ENCODE measurements at places on chromosomes 4 and X. TPM values are rescaled to one million over a fixed set of nuclear protein-coding genes. Genes with fewer than 3 reads are reported as not detected.
A peak's percentile ranks its signal among the peaks of the same experiment; 100 is the strongest.

- no peak for DNase-seq
Measured at GRCh38 chr4:161704040-161704439, 459.8 kb downstream of the FSTL5 start.

- DNase-seq = no peak
Measured at GRCh38 chrX:2374086-2374485, 126.7 kb downstream of the DHRSX start.

DNA sequence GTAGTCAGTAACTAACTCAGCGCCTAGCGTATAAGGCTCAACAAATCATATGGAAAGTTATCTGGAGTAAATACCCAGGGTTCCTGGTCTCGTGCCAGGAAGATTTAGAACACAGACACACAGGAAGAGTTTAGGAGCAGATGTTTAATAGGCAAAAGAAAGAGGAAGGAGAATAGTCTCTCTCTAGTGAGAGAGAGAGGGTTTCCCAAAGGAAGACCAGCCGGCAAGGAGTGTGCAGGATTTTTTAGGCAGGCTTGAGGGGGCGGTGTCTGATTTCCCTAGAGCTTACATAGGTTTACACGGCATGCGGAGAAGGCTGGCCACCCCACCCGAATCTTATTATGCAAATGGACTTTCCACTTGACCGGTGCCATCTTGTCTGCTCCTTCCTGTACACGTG is 284.0 kb upstream of the FRG1 start:
- DNase-seq = no peak

DNA sequence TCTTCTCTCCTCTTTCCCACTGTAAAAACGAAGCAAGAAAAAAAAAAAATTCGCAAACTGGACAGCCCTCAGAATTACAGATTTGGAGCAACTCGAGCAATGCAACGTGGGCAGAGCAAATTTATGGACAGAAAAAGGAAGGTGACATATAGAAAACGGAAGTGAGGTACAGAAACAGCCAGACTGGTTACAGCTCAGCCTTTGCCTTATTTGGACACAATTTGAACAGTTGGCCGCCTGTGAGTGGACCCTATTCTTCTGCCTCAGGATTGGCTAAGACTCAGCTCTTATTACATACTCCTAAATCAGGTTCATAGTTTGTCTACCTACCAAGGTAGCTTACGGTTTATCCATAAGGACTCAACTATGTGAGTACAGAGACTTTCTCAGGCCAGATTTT is 98.8 kb downstream of the SOWAHB start:
- DNase-seq = no peak

- no peak for DNase-seq
Measured at GRCh38 chr4:121973816-121974215, 22.0 kb upstream of the TRPC3 start.

DNA sequence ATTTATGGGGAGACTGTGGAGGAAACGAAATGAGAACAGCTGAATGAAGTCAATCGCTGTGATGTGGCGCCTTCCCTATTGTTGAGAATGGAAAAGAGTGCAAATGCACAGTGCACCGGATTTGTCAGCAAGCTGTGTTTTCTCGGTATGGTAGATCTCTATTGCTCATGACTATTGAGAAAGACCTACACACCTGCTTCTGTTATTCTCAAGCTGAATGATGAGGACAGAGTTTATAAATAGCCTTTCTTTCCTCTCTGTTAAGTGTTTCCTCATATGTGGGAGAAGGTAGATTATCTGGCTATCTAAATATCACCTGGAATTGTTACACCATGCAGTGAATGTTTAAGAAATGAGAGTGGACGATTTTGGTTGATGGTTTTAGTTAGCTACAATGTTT is 650.7 kb downstream of the IL1RAPL1 start:
- DNase-seq = no peak

DNA sequence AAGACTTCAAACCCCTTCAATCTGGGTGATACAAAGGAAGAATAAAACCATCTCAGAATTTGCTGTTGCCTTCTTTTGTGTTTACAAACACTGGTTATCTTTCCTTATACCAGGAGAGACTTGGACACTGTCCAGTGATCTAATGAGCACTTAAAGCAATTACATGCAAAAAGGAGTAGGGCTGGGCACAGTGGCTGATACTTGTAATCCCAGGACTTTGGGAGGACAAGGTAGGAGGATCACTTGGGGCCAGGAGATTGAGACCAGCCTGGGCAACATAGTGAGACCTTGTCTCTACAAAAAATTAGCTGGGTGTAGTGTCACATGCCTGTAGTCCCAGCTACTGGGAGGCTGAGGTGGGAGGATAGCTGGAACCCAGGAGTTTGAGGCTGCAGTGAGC is 95.7 kb upstream of the DRD5 start:
- DNase-seq = no peak

DNA sequence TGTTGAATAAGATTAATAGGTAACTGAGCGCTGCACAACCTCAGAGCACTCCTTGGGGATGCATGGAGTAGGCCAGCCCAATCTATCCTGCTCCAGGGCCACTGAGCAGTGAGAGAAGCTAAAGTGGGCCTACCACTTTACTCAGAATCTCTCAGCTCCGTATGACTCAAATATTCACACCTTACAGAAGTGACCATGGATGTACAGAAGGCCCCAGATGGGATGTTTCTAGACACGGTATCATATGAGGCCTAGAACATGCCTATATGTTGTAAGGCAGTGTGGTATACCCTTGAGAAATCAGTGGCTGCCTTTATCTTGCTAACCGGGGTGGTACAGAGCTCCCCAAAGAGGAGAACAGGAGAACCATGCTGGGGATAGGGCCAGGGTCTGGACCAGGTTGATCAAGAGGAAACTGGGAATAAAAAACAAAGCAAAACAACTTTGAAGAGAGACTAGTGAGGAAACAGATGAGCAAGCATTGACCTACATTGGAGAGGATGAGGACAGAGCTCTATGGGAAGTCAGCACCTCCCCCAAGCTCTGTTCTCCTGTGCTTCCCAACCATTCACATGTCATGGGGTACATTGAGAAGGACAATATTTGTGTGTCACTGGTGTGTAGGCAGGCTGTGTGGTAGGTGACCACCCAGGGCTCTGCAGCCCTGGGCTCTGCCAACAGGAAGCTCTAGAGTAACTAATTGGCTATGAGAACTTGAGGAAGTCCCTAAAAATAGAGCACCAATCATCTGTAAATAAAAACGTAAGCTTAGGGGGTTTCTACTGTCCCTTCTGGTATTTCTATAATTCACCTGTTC is 31.4 kb downstream of the HOPX start:
- no peak for DNase-seq

DNA sequence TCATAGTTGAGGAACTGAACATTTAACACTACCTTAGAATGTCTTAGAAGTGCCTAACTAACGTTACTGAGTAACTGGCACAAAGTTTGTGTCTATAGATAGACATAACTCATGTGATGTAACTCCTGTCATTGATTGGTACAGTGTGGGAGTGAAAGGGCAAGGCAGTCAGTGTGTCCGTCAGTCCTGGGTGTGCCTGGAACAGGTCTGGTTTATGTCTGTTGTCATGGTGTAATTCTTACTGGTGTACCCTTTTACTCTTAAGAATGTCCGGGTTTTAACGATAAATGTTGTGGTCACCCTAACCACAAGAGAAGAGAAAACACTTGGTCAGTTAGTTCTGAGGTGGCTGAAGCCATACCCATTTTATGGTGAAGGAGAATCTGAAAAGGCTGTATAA is 93.1 kb upstream of the ESX1 start:
- no peak for DNase-seq

GRCh38 chr4:106095408-106095807 is 200.1 kb downstream of the NPNT start:
- DNase-seq = no peak

- no peak for DNase-seq
Measured at GRCh38 chr4:143736861-143737260, 36.4 kb upstream of the FREM3 start.

DNA sequence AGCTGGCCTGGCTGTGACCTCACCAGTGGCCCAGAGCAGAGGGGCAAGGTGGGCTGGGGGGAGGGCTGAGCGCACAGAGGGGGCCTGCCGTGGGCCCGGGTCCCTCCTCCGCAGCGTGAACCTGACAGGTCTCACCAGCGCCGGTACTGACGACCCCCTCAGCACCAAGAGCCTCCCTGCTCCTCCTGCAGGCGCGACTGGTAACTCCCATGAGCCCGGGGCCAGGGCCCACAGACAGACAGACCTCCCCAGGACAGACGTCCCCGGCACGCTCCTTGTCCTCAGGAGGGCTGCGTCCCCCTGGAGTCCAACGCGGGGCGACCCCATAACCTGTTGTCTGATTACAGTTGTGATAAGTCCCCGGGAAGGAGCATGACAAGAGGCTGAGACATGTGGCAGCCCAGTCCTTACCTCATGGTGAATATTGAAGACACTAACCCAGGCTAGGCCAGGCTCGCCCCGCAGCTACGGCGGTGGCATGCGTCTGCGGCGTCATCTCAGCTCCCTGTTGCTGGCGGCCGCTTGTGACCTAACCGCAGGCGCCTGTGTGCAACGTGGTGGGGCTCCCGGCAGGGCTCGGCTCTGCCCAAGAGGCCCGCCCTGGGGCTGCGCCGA is 8.5 kb downstream of the AKAP17A start:
- peak; percentile 84 for DNase-seq

DNA sequence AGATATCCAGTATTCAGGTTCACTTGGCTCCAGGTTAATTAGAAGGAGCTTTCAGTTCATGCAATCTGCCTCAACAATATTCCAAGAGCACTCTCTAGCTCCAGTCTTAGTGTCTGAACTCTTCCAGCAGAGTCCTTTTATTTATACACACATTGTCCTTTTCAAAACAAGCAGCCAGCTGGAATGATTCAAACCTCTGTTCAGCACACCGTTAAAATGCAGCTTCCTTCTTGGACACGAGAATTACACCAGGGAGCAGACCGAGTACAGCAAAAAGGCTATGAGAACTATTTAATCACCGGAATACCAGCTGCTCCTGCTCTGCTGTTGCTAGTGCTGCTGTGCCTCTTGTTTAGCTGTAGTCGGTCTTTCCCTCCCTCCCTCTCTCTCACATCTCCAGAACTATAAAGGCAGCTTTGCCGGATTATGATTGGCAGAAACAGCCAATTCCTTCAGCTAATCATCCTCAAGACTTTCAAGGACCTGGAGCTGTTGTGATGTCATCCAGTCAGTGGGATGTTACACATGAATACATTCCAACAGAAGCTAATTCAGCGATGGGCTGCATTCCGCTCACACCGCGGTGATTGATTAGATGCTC is at the start of gene NDST4:
NDST4 (minus strand) TSS at position 115 of the 601 bp plus-strand sequence. CDS start 36,584 bp downstream, outside the sequence.
- DNase-seq = no peak

DNA sequence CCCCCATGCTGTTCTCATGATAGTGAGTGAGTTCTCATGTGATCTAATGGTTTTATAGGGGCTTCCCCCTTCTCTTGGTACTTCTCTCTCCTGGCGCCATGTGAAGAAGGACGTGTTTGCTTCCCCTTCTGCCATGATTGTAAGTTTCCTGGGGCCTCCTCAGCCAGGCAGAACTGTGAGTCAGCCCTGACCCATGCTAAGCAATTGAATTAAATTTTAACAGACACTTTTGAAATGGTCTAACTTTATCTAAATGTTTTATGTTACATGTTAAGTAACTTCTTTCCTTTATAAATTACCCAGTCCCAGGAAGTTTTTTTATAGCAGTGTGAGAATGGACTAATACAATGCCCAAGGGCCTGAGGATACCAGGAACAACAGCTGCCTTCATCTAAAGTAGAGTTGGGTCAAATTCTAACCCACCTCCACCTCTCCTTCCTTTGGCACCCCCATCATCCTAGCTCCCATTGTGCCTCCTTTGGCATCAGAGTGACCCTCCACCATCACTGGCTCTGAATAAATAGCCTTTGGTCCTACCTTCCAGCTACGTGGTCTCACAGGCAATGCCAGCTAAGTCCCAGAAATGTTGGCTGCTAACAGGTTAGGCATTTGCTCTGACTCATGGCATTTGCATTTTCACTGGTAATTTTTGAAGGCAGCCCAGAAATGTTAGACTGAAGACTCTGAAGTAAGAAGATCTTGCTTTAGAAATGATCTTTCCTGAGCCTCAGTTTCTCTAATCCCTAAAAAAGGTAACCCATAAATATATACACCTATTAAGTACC is 182.1 kb downstream of the MOSPD2 start:
- no peak for DNase-seq

DNA sequence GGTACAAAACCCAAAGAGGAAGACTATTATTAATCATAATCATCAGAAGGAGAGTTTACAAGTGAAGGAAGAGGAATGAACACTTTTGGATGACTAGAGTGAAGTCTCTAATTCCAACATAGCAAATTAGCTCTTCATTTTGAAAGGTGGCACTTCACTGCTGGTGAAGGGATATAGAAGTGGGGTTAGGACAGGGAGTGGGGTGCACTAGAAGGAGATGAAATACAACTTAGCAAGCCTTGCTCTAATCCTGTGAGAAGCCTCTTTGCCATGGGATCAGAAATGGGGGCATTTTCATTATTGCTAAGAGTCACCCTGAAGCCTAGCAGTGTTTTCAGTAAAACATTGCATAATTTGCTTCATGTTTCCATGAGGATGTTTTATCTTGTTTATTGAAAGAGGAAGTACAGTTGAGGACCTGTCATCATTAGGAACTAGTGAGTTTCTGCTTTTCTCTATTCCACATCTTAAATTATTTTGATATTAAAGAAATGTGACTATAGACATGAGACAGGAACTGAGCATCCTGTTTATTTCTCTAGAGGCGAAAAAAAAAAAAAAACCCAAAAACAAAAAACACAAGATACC is 9.3 kb upstream of the GRPR start:
- DNase-seq = no peak

- no peak for DNase-seq
Measured at GRCh38 chr4:122476126-122476525, 19.6 kb upstream of the IL2 start.

GRCh38 chrX:18996536-18996935 is 12.6 kb upstream of the PHKA2 start:
- no peak for DNase-seq

DNA sequence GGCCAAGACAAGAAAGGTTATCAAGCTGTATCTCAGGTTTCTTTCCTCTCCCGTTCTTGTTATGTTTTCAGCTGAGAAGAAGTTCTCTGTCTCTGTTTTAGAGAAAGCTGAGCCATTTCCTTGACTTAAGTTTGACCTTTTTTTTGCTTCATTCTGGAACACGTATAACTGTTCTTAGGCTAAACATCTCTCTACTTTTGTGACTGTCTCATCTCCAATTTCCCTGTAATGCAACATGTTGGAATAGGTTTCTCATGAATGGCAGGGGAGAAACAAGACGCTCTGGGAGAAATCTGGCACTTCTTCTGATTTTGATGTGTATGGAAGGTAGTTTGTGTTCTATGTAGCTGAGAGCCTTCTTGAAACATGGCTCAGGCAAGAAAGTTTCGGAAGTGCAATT is 36.2 kb upstream of the SFRP2 start:
- no peak for DNase-seq

- no peak for DNase-seq
Measured at GRCh38 chr4:168781926-168782325, 228.1 kb downstream of the CBR4 start.

GRCh38 chr4:88352062-88352740 is 26.5 kb upstream of the HERC6 start:
- no peak for DNase-seq

- no peak for DNase-seq
Measured at GRCh38 chrX:133878710-133879109, 106.7 kb downstream of the GPC3 start.

- no peak for DNase-seq
Measured at GRCh38 chrX:95675794-95676193, 1008.8 kb upstream of the DIAPH2 start.

The PARM1 gene
- total RNA-seq = under 0.01 TPM

The FHDC1 gene
- total RNA-seq = 0.36 TPM

The COX7B2 gene
- total RNA-seq = not detected

The HSFX2 gene
- total RNA-seq = 0.36 TPM

The PCSK1N gene
- total RNA-seq = not detected
